ENCODE measurements at places on chromosomes 12 and 14.

GRCh38 chr12:31590642-31591379, at the start of gene DENND5B:
TSS of gene DENND5B (minus strand) at chr12:31591136. CDS start at chr12:31590832, 304 bp downstream.
- DNase-seq: no peak

GRCh38 chr12:113783811-113784210, 182.3 kb downstream of the RBM19 start:
- no peak for DNase-seq

DNA sequence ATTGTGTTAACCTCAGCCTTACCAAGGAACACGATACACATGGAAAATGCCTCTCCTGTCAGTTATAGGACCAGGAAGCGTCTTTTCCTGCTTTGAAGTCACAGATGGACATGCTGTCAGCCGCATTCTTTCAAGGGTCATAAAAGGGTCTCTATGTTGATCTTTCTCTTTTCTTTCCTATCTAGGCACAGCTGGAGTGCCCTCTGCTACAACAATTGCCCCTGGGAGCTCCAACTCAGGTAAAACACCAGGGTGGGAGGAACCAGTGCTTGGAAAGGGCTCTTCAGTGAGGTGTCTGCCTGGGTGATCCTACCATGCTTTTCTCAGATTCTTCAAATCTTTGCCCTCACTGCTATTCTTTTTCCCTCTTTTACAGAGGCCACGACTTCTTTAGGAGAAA, 157.4 kb upstream of the CNTN1 start:
- DNase-seq: no peak

DNA sequence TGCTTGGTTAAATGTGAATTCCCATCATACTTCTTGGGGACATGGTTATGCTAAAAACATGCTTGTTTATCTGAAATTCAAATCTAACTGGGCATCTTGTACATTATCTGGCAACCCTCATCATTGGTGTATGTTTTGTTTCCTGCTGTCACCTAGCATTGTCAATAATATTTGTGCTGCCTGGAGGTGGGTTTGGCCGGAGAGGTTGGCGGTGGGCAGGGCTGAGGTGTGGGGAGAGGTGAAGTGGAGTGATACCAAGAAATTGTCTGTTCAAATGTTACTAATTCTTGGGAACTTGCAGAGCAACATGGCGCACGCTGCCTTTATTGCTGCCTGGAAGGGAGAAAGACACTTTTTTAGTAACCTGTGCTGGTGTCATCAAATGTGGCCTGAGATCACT, 280.5 kb downstream of the VRK1 start:
- no peak for DNase-seq

DNA sequence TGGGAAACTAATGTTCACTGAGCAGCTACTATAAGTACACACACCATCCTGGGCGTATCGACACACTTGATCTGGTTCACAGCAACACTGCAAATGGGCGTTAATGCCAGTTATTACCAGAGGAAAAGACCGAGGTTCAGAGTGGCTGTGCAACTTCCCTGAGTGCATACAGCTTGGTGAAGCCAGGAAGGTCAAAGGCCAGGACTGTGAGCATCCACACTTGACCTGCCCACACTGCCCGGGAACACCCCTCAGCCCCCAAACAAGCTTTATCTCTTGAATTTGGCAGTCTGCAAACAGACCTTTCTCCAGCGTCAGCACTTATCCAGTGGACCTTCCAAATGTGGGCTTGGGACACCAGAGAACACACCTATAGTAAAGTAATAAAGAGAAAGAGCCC, 312.6 kb downstream of the BCL11B start:
- no peak for DNase-seq

GRCh38 chr12:41465526-41465925, 277.4 kb downstream of the PDZRN4 start:
- DNase-seq: no peak

- no peak for DNase-seq
Measured at GRCh38 chr14:94542111-94542810, 19.0 kb upstream of the SERPINA4 start.

DNA sequence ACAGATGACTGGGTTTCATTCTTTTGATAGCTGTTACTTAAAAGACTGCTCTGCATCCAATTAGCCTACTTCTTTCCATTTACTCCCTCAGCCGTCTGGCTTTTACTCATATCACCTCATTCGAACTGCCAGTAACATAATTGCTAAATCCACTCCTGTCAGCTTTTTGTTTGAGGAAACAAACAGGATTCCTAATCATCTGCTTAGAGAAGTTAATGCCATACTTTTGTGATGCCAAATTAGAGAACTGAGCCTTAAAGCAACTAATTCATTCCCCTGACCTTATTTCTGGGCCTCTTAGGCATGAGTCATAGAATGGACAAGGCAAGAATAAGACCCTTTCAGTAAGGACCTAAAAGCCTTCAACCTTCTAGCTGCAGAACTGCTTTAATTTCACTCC, 2.9 kb downstream of the OXA1L start:
- no peak for DNase-seq

DNA sequence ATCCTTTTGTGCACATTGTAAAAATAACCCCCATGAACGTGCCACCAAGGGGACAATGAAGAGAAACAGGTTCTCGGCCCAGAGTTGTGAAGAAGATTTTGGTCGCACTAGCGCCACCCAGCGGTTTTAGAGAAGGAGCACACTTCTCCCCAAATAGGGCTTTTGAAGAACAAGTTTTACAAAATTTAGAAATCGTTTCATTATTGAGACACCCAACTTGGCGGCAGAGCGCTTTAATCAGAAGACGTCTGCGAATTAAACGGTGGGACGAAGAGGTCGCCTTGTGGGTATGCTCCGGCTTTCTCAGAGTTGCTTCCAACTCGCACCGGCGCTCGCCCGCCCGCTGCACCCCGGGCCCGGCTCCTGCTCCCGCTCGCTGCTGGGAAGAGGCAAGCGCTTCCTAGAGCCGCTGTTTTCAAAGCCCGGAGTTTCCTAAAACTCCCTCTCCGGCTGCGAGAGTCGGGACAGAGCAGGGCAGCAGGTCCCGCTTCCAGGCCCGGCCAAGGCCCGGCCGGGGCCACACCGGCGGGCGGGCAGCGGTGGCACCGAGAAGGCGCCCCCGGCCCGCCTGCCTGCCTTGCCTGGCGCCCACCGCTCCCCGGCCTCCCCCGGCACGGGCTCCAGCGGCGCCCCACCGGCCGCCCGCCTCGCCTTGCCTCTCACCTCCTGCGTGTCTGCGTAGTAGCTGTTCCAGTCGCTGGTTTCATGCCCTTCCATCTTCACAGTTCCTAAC, 645 bp downstream of the FOXA1 start:
- DNase-seq: no peak

GRCh38 chr14:85947461-85948139, 417.7 kb downstream of the FLRT2 start:
- DNase-seq: no peak

DNA sequence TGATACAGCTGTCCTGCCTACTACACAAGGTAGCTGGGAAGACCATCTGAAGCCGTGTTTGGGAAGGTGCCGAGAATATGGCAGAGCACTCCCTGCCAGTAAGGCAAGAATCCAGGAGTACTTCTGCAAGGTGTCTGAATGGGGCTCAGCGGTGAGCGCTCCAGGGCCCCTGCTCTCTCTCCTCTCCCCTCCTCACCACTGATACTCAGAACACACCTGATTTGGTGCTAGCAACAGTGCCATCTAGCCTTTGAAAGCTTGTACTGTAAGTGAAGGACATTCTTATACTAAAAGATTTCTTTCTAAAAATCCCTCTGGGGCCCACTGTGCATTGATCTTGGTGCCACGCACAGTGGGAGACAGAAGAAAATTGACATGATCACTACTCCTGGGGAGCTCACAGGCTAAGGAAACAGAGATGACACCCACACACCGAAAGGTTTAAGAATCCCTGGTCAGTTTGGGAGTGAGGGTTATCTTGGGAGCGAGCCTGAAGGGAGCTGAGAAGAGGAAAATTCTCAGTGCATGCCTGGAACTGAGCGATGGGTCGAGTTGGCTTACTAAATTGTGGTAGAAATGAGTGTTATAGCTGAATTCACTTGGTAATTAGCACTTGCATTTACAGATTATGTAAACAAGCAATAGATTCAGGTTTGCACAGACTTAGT, 216.9 kb downstream of the NTF3 start:
- DNase-seq: no peak

DNA sequence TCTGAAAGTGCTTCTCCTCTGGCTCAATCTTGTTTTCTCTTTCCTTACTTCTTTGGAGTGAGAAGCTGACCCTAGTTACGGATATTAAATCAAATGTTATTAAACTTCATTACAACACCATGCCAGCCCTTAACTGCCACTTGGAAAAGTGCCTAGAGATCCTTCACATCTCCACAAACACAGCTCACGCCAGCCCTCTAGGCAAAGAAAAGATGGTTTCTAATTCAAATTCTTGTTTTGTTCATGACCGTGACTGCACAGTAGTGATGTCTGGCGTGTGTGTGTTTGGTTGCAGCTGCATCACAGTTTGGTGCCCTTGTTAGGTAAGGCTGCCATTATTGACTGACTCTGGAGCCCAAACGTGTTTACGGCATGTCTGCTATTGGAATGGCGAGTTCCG, 113.0 kb downstream of the BEGAIN start:
- no peak for DNase-seq

GRCh38 chr12:131603106-131603938, 107.6 kb upstream of the SFSWAP start:
- DNase-seq: no peak

DNA sequence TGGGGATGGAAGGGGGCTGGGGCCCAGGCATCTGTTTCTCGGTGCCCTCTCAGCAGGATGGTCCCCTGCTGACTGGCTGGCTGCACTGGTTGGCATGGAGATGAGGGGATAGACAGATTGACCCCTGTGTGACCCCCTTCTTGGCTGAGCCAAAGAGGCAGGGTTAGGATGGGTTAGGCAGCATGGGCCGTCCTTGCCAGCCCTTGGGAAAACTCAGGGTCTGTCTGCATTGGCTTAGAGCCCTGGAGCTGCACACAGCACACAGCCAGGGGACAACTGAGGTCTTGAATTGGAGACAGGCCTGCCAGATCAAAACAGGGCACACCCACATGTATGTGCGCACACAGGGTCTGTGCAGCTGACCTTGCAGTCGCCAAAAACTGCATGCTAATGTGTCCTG, 11.2 kb upstream of the LRP1-AS start:
- no peak for DNase-seq

GRCh38 chr12:126447346-126447745, 1382.1 kb downstream of the AACS start:
- no peak for DNase-seq

- DNase-seq: no peak
Measured at GRCh38 chr12:101859664-101860607, 17.4 kb upstream of the DRAM1 start.

DNA sequence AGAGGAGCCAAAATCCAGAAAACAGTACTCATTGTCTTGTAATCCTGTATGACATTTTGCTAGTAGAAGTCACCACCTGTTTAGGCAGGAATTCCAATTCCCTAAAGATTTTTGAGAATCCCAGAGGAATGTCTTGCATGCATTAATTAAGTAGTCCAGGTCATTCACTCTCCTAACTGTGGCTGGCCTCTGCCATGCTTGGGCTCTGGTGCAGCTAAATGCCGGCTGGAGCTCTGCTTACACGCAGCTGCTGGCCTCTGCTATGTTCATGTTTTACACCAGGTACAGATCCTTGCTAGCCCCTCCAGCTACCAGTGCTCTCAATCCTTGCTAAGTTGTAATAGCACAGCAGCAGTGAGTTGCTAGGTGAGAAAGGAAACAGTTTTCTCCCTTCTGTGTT, 16.3 kb upstream of the HIF1A start:
- no peak for DNase-seq

- no peak for DNase-seq
Measured at GRCh38 chr14:51993285-51993920, 4.1 kb downstream of the RTRAF start.

DNA sequence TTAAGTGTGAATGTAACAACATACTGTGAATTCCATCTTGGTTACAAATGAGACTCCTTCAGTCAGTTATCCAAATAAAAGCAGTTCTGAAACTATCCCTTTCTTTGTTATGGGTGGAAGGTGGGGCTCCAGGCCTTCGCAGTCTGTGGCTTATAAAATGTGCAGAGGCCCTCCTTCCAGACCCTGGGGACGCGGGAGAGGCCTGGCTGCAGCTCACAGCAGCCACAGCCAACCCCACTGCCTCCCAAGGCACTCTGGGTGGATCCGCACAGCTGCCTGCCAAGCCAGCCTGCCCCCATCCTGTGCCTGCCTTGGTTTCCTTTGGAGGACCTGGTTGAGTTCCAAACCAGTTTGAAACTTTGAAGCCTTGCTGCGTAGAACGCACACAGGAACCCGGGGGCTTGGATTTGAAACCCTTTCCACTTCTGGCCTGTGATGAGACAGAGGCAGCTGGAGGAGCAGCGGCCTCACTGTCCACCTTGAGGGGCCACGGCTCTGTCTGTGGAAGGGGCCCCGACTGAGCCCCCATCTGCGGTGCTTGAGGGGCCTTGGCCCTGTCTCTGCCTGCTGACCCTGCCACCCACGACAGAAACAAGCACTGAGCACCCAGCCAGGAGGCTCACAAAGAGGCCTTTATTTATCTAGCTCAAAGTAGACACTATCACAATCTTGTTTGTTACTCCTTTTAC, 30.4 kb downstream of the CCNK start:
- DNase-seq: no peak

- DNase-seq: no peak
Measured at GRCh38 chr12:74984631-74985030, 225.0 kb downstream of the KCNC2 start.

GRCh38 chr14:50932592-50933495, 11.4 kb downstream of the PYGL start:
- DNase-seq: no peak

- DNase-seq: no peak
Measured at GRCh38 chr14:102690509-102691286, 86.6 kb upstream of the TRAF3 start.

- DNase-seq: no peak
Measured at GRCh38 chr12:19093218-19093617, 36.3 kb upstream of the PLEKHA5 start.

GRCh38 chr12:8590842-8591545, 21.7 kb downstream of the AICDA start:
- DNase-seq: no peak

- DNase-seq: no peak
Measured at GRCh38 chr12:61780435-61780834, 479.8 kb upstream of the USP15 start.

DNA sequence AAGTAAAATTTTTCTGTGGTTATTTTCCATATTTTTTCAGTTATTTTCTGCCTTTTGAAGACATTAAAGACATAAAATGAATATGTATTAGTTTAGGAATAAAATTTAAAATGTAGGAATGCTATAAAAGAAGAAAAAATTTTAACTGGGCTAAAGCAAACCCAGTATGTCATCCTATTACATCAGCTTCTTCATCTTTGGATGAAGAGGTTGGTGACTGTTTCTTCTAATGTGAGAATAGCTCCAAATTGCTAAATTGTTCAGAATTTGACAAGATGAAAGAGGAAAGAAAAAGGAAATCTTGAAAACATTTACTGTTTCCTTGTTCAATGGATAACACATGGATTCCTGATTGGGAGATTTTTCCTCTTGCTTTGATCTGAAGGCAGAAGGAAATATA, 52.7 kb upstream of the PZP start:
- DNase-seq: no peak
